Urothelium cell line (cell line): ENCODE measurements at places on chromosomes 6 and 20.

DNA sequence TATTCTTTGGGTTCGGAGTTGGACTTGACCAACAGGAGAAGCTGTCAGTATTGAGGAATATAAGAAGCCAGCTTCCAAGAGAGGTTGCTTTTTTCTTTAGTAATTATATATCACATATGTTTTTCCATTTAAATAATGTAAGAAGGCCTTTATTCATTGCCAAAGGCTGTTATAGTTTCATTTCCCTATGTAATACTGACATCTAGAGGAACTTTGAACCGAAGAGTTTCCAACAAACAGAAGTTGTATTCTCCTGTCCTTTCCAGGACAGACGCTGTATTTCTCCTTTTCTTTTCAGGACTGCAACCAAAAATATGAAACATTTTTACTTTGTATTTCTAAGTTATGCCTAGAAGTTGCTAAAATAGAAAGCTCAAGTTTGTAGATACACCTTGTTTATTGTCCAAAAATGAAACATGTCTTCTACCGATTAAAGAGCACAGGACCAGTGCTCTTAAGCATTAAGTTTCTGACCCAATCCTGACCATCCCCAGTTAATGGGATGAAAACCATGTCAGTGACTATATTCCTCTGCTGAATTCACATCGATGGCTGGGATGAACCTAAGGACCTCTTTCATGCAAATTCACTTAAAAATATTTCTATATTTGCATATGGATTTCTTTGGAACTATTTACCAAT, 55.1 kb downstream of the MYLK4 start:
- DNase-seq = no peak

DNA sequence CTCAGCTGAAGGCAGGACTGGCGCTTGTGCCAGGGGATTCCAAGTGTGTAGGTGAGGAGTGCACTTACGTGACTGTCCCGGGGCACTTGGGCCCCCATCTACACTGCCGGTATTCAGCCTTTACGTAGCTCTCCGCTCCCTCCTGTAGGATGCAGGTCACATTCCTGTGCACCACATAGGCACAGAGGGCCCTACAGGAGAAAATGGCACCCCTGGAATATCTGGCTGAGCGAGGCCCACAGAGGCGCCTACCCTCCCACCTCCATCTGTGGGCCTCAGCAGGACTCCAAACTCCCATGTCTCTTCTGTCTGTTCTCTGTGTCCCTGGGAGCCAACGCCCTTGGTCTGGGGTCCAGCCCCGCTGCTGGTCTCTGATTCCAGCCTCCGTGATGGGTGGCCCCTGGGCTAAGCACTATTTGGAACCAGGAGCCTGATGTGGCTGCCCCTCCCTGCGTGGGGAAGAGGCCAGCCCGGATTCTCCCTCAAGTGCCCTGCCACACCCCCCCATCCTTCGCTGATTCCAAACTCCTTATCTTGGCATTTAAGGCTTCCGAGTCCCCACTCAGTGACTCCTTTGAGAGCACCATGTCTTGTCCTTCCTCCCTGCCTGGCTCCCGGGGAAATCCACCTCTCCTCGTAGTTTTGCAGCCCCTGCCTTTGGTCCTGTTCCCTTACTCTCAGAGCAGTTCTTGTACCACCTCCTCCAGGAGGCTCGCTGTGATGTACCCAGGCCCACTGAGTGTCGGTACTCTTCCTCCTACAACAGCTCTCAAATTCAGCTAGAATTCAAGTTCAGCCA, 1.5 kb downstream of the EMILIN3 start:
- DNase-seq = no peak

- DNase-seq = no peak
Observed at GRCh38 chr20:24990810-24991252, 1.7 kb downstream of the APMAP start.

DNA sequence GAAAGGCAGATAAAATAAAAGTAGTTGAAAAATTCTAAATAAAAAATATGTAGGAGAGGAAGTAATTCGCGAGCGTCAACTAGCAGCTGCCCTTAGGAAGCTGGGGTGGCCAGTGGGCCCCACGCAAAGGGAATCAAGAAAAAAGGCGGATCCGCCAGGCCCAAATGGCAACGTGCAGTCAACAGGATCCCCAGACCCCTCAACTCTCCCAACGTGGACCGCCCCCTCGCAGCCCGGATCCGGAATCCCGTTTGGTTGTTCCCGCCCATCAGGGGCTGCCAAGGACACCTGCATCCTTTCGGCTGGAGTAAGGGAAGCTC, 296 bp downstream of the DZANK1 start:
- peak; percentile 80 for DNase-seq

DNA sequence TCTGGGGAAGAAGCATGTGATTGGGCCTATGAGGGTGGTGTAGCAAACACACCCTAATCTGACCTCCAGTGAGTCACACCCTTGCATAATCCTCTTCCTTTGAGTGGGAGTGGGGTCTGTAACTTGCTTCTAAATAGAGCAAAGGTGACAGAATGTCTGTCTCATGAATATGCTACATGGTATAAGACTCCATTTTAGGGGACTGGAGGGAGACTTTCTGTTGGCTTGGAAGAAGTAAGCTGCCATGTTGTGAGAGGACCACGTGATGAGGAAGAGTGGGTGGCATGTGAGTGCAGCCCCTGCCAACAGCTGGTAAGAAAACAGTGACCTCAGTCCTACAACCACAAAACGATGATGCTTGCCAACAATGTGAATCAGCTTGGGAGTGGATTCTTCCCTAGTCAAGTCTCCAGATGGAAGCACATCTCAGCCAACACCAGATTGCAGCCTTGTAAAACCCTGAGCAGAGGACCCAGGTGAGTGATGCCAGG, 3.7 kb downstream of the AK9 start:
- DNase-seq = peak; percentile 60
